ENCODE measurements at places on chromosomes 1 and 21. TPM values are rescaled to one million over a fixed set of nuclear protein-coding genes. Genes with fewer than 3 reads are reported as not detected.

GRCh38 chr1:77757603-77758002 lies 2.0 kb downstream of the USP33 start:
- no peak for DNase-seq

- DNase-seq, result no peak
Observed at GRCh38 chr1:177793900-177794299, 176.0 kb downstream of the SEC16B start.

DNA sequence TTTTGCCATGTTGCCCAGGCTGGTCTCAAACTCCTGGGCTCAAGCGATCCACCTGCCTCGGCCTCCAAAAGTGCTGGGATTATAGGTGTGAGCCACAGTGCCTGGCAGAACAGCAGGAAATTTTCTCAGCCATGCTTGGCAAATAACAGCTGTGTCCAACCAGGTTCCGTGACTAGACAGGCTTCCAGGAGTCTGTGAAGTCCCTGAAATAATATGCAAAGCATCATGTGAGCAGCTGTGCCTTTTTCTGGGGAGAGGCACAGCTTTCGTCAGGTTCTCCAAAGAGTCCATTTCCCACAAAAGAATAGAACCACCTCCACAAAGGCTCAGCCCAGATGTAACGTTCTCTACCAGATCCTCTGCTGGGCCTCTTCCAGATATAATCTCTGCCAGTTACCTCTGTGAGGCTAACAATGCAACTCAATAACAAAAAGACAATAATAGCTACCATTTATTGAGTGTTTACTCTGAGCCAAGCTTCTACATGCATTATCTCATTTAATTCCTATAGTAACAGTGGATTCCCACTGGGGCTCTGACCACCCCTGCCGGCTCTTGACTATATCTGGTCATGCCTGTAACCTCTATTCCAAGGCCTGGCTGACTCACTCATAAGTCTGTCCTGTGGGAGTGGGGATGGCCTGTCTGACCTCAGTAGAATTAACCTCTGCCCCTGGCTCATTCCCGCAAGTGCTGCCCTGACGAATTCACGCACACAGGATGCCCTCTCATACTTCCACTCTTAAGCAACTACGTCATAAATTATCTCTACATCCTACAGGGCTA lies 4.0 kb upstream of the NKAIN1 start:
- no peak for DNase-seq

GRCh38 chr1:32991386-32991785 lies 26.8 kb upstream of the RNF19B start:
- peak; percentile 79 for DNase-seq

DNA sequence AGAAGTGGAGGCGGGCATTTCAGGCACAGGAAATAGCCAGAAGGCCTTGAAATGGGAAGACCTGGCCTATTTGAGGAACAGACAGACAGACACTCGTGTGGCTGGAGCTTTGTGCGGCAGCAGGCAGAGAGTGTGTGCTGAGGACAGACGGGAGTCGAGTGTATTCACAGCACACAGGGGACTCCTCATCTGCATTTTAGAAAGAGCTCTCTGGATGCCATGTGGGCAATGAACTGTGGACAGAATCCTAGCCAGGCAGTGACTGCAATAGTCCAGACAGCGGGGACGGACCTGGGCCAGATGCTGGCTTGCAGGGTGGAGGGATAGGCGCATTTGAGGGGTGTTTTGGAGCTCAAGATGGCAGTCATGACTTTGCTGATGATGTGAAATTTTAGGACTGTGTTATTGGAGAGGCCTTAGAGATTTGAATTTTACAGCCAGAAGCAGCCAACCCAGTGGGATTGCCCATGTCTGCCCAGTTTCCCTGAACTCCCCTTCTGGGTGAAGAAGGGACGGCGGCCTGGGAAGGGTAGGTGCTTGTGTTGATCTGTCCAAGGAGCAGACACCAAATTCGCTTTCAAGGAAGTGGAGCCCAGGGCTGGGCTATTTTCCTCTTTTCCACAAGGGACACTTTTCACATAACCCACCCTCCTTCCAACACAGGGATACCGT lies 43.7 kb downstream of the CHAF1B start:
- DNase-seq, result no peak

DNA sequence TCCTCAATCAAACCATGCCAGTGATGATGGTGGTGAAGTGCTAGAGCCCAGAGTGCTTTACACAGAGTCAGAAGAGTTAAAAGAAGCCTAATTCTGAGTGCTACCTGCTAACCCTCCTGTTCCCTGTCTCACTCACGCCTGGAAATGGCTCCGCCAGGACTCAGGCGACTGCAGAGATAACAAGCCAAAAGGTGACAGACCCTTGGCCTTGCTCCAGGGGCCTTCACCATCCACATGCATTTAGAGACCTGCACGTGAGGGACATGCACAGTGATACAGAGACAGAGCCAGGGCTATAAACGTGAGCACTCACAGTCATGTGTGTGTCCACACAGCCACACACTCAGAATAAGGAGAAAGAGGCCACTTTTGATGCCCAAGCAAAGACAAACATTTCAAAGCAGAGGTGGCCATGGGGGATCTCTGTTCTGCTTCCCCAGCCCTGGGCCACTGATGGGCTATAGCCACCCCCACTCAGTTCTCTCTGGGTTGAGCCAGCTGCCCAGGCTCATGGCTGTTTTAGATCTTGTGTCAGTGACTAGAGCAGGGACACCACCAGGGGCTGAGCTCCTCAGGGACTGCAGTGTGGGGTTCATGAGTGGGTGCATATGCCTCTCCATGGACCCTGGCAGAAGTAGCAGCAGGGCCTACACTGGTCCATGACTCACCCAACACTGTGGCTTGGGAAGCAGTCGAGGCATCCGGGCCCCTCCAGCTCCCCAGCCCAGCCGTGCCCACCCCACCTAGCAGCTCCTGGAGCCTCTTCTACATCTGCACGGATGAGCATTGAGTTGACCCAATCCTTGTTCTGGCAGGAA lies 117.2 kb downstream of the EPHB2 start:
- DNase-seq, result no peak

- DNase-seq, result no peak
Observed at GRCh38 chr1:243266231-243266630, 10.4 kb downstream of the SDCCAG8 start.

- no peak for DNase-seq
Observed at GRCh38 chr21:21412096-21412495, 413.9 kb downstream of the NCAM2 start.

DNA sequence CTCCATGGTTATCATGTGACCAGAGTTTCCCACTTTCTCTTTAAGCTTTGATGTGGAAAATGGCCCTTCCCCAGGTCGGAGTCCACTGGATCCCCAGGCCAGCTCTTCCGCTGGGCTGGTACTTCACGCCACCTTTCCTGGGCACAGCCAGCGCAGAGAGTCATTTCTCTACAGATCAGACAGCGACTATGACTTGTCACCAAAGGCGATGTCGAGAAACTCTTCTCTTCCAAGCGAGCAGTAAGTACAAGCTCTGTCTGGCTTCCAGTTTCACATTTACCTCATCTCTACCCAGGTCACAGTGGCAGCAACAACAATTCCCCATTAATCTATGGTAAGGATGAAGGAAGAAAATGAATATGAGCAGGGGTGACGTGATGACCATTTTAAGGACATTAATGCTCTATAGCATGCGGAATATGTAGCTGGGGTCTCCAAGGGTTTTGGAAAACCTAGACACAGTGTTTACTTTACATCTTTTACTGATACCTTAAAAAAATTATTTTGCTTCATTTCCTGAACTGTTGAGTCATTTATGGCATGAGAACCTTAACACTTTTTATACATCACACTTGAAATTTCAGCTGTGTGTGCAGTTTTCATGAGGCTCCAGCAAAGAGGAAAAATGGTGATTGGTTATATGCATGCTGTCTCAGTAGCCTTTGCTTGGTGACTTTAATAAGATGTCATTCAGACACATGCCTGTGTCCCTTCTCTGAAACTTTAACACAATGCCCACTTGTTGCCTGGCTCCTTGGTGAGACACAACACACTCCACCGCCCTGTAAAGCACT lies 286.3 kb upstream of the SGIP1 start:
- DNase-seq, result no peak

DNA sequence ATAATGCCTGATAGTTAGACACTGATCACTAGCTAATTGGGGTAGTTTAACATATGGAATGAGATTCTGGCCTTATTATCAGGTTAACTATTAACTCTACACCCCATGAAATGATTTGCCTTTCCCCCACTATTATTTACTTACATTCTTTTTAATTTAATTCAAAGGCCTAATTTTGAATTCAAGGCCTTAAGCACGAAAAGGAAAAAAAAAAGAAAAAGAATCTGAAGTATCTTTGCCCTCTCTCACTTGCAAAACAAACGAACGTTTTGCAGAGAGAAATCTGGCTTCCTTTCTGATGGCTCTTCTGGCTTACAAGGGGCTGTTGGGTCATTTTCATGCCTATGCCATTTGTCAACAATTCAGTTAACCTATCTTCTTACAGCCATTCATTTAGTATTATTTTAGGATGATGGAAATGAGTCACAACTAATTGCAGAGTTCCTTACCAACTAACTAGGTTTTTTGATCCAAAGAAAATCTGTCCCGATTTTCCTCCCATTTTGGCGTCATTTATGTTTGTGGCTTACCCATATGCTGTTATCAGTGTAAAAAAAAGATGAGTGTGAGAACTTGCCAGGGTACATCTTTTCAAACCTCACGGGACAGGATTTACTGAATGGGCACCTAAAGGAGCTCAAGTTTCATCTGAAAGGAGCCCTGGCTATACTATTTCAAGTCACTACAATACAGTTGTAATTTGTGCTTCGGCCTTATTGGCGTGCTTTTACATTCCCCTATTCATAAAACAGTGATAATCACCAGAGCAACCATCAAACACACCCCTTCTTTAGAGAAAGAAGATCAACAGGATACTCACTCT lies 1.9 kb upstream of the ERRFI1 start:
- peak; percentile 62 for DNase-seq

DNA sequence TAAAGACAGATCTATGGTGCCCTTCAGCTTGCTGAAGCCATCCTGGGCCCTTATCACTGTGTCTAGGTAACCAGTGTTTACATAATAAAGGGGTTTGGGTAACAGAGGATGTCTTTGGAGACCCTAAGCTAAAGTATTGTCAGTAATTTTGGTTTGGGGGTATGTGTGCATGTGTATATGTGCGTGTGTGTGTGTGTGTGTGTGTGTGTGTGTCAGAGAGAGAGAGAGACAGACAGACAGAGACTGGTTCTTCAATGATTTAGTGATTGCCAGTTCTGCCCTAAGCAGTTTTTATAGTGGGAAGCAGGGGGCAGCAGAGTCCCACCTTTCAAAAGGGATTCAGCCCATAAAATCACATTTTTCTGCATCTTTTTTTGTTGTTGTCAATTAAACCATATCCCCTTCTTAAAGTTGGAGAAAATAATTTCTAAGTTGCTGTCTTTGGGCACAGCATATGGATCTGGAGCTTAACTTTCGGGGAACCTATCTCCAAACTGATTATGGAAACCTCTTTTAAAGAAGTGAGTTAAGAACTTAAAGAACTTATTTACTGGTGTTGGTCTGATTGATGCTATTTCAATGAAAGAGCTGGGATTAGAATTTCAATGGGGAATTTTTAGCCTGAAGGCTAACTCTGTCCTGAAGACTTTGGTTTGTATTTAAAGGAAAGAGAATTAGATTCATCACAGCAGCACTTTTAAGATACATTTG lies 51.1 kb downstream of the ZNF326 start:
- DNase-seq, result no peak

GRCh38 chr1:106651028-106651762 lies 405.3 kb upstream of the PRMT6 start:
- DNase-seq, result no peak

DNA sequence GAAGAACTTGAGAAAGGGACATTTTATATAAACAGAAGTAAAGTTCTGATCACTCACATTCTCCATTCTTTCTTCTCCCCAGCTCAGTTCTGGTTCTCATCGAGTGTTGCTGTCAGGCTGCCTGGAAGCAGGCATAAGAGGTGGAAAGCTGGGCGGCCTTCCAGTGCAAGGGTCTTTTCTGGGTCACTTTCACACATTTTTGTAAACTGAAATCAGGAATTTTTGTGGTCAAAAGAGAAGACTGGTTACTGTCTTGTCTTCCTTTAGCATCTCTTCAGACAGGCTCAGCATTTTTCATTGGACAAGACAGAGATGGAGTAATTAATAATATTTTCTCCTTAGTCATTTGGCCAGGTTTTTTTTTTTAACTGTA lies 93.7 kb downstream of the CTH start:
- DNase-seq, result no peak

DNA sequence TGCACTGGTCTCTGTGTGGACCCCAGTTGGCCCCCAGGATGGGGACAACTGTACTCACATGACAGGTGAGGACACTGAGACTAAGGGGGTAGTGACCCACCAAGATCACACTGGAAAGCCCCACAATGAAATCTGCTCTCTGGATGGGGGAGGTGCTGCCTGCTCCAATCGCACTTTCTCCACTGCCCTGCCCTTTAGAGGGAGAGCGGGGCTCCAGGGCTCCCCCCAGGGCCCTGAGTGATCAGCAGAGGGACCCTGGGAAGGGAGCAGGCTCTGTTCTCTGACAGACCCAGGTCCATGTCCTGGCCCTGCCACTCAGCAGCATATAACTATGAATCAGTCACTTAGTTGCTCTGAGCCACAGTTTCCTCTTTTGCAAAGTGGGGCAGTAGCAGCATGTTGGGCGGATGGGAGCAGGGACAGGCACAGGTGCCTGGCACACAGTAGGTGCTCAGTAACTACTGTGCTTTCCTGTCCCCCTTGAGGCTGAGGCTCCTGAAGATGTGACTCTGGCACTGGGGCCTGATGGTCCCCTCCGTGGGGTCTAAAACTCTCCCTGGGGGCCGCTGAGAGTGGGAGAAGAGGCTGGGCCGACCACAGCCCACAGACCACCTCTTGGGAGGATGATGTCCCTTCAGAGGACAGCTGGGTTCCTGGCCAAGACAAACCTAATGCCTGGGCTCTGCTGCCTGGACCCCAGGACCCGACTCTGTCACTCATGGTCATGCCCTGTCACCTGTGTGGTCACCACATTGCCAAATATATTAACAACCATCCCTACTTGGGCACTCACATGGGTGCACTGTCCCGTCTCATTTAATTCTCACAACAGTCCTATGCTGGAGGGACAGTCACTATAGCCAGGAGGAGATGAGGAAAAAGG lies 222.7 kb downstream of the PTPRU start:
- DNase-seq, result no peak

GRCh38 chr1:233102341-233102740 lies 151.9 kb downstream of the NTPCR start:
- no peak for DNase-seq

PTPN7 gene
- not detected for total RNA-seq

FMO3 gene
- total RNA-seq, result not detected

TSSK3 gene
- total RNA-seq, result not detected

ATAD3C gene
- total RNA-seq, result 0.51 TPM

TMPRSS15 gene
- not detected for total RNA-seq

CNN3 gene
- total RNA-seq, result 177 TPM

GPR153 gene
- total RNA-seq, result 7.5 TPM

TMEM222 gene
- 34.6 TPM for total RNA-seq

SLAMF8 gene
- not detected for total RNA-seq

ELF3 gene
- 0.04 TPM for total RNA-seq

Data from foreskin keratinocyte (primary cell).